ENCODE measurements at places on chromosomes 6 and 20. TPM values are rescaled to one million over a fixed set of nuclear protein-coding genes. Genes with fewer than 3 reads are reported as not detected.

DNA sequence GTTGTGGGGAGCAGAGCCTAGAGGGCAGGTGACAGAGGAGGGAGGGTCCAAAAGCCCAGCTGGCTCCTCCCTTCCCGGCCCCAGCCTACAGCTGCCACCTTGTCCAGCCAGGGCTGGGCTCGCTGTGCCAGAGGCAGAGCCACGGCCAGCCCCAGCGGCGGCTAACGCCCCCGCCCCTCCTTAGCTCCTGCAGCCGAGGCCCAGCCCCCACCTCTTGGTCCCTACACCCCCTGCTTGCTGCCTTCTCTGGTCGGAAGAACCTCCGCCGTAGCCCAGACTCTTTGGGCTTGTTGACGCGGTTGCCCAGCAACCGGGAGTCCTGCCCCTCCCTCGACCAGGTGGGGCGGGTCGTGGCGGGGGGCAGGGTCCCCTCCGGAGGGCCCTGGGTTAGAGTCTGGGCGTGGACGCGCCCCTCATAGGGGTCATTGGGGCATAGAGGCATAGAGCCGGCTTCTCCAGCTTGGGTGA is 521 bp upstream of the LKAAEAR1 start:
- no peak for DNase-seq

- no peak for DNase-seq
Observed at GRCh38 chr6:139164001-139164400, 29.1 kb downstream of the HECA start.

DNA sequence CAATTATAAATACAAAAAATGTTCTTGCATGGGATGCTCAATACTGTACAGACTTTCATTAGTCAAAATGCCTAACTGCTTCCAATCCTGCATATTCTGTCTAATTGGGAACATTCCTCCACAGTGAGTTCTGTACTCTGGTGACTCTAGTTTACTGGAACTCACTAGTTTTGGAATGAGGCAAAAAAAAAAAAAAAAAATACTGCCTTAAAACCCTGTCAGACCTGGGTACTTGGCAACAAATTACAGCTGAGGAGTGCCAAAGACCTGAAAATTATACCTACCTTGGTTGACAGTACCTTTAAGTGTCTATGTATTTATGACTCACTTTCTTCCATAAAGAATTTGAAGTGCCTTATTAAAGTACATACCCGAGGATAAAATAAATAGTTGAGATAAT is 276.7 kb downstream of the FARS2 start:
- DNase-seq, result no peak

GRCh38 chr6:105821777-105822176 is 264.4 kb upstream of the PRDM1 start:
- DNase-seq, result no peak

GRCh38 chr6:104625536-104625935 is 234.2 kb downstream of the HACE1 start:
- no peak for DNase-seq

DNA sequence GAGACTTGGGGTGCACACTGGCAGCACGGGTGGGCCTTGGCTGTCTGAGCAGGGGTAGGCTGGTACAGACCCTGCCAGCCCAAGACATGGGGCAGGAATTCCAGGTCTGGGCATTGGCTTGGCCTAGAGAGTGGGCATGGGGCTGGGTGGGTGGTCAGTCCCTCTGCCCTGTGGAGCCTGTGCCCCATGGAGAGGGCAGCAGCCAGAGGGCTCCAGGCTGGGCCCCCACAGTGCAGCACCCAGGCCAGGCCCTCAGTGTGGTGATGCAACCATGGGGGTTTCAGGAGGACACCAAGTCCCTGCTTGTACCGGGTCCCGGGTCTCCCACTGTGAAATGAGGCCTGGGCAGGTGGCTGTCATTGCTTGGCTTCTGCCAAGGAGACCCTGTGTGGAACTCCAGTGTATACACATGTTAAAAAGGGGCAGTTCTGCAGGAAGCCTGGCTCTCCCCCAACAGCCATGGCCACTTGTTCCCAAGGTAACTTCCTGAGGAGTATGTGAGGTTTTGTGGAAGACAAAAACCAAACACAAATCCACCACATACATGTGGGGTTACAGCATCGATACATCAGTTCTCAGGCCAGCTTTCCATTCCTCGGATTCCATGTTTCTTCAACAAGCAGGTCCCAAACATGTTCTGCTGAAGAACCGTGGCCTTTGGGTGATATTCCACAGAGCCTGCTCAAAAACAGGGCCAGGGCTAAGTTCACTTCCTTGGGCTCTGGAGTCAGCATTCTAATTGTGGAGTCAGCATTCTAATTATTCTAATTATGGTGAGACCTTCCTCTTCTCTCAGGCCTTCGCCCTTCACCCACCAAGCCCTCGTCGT is 77.3 kb downstream of the DACT2 start:
- DNase-seq, result no peak

GRCh38 chr20:34049897-34050695 is 56.4 kb downstream of the RALY start:
- DNase-seq, result no peak

- no peak for DNase-seq
Observed at GRCh38 chr6:20034408-20034769, 177.9 kb downstream of the MBOAT1 start.

GRCh38 chr6:46507426-46507825 is 16.2 kb upstream of the RCAN2 start:
- no peak for DNase-seq

- DNase-seq, result no peak
Observed at GRCh38 chr6:10759884-10760329, 12.3 kb downstream of the TMEM14B start.

- DNase-seq, result no peak
Observed at GRCh38 chr6:152225241-152225934, 411.8 kb downstream of the SYNE1 start.

DNA sequence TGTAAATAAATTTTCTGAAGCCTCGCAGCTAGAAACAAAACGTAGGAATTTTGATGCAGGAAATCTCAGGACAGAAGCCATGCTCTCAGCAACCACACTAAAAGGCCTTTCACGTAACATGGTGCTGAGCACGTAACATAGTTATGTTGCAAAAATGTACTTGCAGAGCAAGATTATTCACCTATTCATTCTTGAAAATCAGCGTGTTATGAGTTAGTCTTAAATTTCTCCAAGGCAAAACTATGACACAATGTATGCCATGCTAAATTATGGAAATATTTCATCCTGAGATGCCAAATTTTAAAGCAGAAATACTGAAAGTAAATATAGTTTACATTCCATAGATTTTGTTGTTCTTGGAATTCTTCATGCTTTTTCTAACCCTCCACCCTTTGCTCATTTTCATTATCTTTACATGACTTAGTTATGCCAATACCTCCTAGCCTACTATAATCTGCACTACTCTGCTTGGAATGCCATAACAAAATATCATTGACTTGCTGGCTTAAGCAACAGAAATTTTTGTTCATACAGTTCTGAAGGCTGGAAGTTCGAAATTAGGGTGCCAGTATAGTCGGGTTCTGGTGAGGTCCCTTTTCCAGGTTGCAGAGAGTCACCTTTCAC is 179.8 kb upstream of the BMP5 start:
- no peak for DNase-seq

DNA sequence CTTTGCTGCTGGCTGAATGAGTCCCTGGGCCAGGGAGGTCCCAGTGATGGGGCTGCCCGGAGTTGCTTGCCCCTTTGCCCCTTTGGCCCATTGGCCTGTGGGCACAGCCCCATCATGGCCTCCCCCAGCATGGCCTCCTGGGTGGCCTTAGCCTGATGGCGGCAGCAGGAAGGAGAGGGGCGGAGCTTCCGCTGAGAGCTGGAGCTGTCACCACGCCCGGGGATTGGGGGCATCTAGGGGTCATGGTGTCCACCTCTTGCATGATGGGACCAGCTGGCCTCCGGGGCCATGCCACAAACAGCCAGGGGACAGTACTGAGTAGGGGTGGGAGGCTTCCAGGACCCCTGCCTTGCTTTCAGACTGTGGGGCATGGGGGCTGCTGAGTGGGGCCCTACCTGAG is 31.5 kb upstream of the GATA5 start:
- DNase-seq, result no peak

- no peak for DNase-seq
Observed at GRCh38 chr6:11824986-11825385, 46.4 kb upstream of the ADTRP start.

Gene DNAH8
- 0.49 TPM for polyA plus RNA-seq

Gene EEF1A2
- 1,012 TPM for polyA plus RNA-seq

Gene TBPL1
- polyA plus RNA-seq, result 18.5 TPM

Gene C4B
- polyA plus RNA-seq, result 67.2 TPM

Gene WFDC12
- polyA plus RNA-seq, result not detected
